GM12864 (cell line): ENCODE measurements at places on chromosomes 3 and 15.

GRCh38 chr3:13822042-13822441 is 57.8 kb downstream of the WNT7A start:
- no peak for DNase-seq

- DNase-seq: no peak
Observed at GRCh38 chr15:25241241-25241801, 197.5 kb downstream of the UBE3A start.

GRCh38 chr3:29337565-29337964 is 56.7 kb downstream of the RBMS3 start:
- no peak for DNase-seq

DNA sequence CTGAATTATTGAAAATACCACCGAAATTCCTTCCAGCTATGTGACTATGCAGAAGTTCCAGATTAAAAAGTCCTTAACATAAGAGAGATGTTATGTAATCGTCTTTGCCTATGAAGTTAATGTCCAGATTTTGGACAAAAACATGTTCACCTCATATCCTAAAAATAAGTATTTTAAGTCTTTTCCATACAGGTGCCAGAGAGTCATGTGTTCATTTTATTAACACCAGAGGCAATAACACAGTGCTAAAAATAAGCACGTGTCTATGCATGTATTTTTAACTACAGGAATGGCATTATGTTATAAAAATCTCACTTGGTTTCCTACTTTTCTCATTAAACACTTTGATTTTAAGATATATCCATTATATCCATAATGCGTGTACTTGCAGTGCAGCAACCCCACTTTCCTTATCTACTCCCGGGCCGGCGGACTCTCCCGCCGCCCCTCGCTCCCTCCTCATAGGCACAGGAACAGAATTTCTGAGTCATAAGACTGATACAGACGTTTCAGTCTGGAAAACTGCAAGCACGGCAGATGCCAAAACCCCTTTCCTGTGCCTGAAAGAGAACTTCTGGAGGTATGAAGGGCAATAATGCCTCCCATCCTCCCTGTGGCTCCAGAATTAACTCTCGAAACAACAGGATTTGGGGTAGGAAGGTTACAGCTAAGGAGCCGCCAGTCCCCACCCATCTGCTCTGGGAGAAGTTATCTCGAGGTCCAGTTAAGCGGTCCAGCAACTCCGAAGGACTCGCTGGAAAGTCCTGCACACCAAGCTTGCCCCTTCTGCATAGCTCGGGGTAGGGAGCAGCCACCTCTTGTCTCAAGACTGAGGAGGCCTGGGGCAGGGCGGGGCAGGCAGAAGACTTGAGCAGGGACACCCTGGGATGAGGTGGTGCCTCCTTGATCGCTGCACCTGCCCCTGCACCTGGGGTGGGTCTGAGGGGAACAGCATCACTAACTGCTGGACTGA is 22.3 kb upstream of the PSTPIP1 start:
- no peak for DNase-seq

- no peak for DNase-seq
Observed at GRCh38 chr3:13424141-13424844, 4.2 kb upstream of the NUP210 start.

DNA sequence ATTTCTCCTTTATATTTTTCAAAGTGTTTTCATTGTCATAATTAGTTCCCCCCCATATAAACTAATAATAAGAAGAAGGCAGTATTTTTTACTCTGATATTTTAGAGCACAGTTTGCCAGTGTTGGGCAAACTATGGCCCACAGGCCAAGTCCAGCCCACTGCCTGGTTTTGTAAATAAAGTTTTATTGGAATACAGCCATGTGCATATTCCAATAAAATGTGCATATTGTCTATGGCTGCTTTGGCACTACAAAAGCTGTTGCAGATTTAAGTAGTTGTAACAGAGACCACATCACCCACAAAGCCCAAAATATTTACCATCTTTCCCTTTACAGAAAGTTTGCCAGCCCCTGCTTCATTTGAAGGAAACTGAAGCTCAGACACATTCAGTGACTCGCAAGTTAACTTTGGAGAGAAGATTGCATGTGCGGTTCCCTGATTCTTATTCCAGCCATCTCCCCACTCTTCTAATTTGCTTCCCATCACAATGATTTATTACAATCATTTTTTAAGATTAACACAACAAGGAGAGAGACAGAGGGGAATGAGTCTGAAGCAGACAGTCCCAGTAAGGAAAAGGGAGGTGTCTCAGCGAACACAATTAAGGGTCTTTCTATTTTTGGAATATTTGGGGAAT is 48.9 kb downstream of the RFTN1 start:
- DNase-seq: no peak

- no peak for DNase-seq
Observed at GRCh38 chr3:41200669-41201021, 1.3 kb downstream of the CTNNB1 start.
